ENCODE measurements at places on chromosomes 5 and 9.

- DNase-seq: no peak
Observed at GRCh38 chr9:38141746-38142591, 72.9 kb upstream of the SHB start.

DNA sequence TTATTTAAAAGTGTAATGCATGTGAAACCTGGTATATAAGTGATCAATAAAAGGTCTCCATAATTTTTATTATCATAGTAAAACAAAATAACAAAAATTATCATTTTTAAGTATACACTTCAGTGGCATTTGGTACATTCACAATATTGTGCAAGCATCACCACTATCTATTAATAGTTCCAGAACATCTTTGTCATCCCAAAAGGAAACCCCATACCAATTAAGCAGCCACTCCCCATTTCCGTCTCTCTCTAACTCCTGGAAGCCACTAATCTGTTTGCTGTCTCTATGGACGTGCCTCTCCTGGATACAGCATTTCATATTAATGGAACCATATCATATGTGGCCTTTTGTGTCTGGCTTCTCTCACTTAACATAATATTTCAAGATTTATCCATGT is 7.6 kb downstream of the OLFML2A start:
- DNase-seq: no peak

DNA sequence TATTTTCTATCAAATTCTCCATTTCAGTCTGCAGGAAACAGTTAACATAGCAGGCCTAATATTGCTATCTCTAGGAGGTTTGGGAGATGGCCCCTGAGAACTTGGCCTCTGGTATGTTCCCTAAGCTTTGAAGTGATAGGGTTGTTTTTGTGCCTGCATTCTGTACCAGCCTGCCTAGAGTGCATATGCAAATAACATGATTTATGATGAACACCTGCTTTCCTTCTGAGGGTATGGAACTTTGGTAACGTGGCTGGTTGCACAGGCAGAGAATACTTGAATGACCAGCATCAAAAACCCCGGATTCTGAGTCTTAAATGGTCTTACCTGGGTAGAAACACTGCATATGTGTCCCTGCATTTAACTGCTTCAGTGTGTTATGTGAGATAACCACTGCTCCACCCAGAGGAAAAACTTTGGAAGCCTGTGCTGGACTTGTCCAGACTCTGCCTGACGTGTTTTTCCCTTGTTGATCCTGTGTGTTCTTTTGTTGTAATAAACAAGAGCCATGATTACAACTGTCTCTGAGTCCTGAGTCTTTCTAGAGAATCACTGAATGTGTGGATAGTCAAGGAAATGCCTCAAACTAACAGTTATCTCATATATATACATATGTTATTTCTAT is 111.3 kb upstream of the ABCA1 start:
- no peak for DNase-seq

DNA sequence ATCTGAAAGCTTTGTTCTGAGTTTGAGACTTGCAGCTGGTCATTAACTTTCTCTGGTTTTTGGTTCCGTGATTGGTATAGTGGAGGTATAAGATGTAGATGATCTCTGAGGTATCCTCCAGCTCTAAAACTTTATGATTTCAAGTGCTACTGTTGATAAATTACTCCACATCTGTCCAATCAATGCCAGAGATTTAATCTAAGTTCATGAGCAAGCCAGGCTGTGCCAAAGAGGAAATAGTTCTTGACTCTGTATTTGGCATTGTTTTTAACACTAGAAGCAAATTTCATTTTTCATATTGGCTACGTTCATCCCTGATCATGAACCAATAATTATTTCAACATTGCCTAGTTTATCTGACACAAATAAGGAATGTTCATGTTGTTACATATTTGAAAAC is 28.5 kb upstream of the CHD1 start:
- no peak for DNase-seq

GRCh38 chr9:112174222-112174964 is 704 bp downstream of the SUSD1 start:
- DNase-seq: peak; percentile 82

Measured in left cardiac atrium (tissue), 4 donors.